ENCODE measurements at places on chromosomes 12 and 14. TPM values are rescaled to one million over a fixed set of nuclear protein-coding genes. Genes with fewer than 3 reads are reported as not detected.

DNA sequence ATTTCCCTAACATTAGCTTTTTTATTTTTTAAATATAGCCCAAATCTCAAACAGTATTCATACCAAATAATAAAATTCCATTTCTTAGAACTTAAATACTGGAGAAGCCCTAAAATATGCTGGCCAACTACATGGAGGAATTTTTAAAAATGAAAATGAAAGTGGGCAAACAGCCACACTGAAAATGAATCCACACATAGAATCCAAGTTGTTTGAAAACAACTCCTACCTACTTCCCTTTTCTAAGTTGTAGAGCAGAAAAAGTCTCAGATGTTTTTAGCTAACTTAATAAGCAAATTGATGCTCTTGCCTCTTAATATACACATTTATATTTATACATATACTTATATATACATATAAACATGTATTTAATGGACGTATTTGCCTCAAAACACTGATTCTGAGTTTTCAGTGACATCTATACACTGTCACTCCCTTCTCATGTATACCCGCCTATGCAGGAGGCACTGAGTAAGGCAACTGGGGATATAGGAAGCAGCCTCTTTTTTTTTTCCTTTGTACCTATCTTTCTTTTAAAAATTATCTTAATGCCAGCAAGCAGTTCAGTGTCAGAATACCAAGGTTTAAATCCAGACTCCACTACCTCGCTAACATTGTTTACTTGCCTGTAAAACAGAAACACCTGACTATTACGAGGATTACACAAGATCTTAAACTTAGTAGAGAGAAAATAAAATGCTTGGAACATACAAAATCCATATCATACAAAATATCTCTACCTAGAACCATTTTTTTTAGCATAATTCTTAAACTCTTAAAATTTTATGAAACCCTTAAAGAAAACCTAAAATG lies 13.3 kb downstream of the DICER1 start:
- no peaks in the 10 kb centered on the region for H3K36me3 ChIP-seq
- H3K27me3 ChIP-seq = no peaks in the 10 kb centered on the region
- DNase-seq = peak; percentile 39
- peaks cover 23% of the 10 kb centered on the region for H3K4me1 ChIP-seq
- no peak overlapping the region for H3K27ac ChIP-seq

DNA sequence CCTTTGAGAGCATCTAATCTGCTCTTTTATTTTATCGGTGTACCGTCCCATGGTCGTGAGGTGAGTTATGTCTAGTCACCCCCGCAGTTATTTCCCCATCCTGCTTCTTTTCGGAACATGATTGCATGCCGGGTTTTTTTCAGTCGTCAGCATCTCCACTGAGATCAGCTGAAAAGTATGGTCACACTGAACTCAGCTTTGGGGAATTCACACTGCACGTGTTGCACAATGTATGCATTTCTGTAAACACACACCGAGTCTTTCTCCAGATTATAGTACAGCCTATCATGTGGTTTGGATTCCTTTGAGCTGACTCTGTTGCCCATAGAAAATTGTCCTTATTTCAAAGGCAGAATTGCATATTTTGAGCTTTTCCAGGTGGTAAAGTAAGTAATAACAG lies 24.6 kb downstream of the PLXNC1 start:
- no peaks in the 10 kb centered on the region for H3K36me3 ChIP-seq
- H3K4me1 ChIP-seq = peaks cover 27% of the 10 kb centered on the region
- DNase-seq = peak; percentile 97

DNA sequence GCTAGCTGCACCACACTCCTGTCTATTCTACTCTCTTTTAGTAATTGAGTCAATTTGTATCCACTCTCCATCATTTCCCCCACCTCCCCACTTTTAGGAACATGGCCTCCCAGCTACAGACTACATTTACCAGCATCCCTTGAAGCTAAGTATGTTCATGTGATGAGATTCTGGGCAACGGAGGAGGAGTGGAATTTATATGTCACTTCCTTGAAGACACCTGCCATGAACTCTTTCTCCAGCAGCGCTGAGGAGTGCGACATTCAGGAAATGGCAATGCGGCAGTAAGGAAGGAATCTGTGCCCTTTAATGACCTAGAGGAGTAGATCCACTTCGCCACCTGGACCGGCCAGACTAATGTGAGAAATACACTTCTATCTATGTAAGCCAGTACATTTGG lies 243.7 kb upstream of the DIO2 start:
- no peak overlapping the region for H3K27ac ChIP-seq
- no peaks in the 10 kb centered on the region for H3K36me3 ChIP-seq
- H3K27me3 ChIP-seq = no peaks in the 10 kb centered on the region
- H3K4me3 ChIP-seq = no peak overlapping the region
- no peak for DNase-seq

DNA sequence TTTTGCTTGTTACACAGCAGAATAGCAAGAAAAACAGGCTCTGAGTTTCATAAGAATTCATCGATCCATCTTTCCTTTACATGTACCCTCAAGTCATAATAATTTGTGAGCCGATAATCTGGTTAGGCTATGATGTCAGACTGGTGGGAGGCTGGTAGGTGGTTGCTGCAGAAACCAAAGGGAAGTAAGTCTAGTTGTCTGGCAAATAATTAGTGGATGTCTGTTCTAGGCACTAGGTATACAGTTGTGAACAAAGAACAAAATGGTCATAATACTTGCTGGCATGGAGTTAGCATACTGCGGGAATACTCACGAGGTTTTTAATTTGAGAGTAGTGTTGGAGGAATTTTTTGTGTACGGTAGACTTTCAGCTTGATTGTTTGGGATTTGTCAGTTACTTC lies 8.8 kb downstream of the SUSD6 start:
- H3K4me3 ChIP-seq = no peak overlapping the region
- DNase-seq = no peak

DNA sequence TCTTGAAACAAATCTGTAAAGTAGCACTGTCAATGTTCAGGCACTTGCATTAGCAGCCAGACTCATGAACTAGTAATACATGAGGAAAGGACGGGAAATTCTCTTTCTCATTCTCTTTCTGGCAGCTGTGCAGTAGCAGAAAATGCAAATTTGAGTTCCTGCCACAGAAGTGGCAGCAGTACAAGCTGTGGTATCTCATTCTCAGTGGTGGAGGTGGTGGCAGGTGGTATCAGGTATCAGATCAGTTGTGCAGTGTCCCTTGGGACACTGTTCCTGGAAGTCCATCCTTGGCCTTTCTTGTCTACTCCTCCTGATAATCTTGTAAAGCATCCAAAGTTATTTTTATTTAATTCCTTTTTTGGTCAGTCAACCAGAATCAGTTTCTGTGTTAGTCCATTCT lies 103.0 kb downstream of the C12orf42 start:
- no peak overlapping the region for H3K27ac ChIP-seq
- no peak for DNase-seq
- H3K4me1 ChIP-seq = no peaks in the 10 kb centered on the region
- no peaks in the 10 kb centered on the region for H3K27me3 ChIP-seq
- H3K36me3 ChIP-seq = no peaks in the 10 kb centered on the region
- no peak overlapping the region for H3K4me3 ChIP-seq

ADAM21 gene
- total RNA-seq = 0.97 TPM

LUM gene
- total RNA-seq = 556 TPM

DNA sequence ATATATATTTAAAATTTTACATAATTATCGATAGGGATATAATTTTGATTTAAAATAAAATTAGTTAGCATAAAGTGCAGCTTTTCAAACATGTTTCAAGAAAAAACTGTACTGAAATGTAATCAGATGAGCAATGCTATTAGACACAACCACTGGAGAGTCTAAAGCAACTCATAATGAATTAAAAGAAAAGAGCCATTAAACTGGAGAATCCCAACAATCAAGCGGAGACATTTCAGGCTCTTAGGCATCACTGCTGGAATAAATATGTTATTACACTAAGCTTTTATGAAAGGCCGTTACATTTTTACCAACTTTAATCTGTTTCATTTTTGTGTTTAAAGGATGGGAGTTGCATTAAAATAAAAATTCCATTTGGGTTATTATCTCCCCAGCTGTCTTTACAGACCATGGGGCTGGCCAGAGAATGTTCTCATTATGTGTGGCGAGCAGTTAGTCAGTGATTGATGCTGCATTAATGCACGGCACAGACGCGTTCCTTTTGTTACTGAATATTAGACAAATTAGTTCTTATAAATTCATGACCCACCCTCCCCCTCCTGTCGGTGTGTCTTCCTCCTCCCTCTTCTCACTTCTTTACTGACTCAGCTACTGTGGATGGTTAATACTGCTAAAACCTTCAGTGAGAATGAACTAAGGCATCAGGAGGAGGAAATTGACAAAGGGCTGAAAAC lies 156.8 kb downstream of the PDZRN4 start:
- no peak overlapping the region for H3K4me3 ChIP-seq
- no peak for DNase-seq

SLC6A12 gene
- not detected for total RNA-seq

SERPINA3 gene
- total RNA-seq = 0.89 TPM

DNA sequence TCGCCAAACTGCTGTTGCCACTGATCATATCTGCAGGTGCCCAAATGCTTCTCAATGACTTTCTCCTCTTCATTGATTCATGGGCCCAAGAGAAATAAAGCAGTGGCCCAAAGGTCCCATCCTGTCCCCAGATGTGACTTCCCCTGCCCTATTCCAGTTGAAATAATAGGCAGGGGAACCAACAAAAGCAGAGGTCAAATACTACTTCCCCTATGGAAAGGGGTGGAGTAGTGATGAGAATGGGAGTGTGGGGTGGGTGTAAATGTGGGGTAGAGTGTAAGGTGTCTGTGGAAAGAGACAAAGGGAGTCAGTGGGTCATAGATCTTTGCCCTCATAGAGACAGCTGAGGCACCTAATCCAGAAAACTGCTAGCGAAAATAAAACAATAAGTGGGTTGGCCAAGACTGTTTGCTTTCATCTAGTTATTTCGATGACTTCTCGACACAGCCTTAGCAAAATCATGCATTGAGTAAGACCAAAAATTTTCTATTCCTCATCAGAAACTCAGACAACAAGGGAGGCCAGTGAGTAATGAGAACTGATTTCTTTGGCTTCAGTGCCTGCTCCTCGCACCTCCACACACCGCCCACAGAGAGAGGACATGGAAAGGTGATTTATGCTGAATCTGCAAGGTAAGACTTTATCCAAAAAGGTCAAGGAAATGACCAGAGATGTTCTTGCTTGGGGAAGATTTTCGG lies 10.9 kb upstream of the IL22 start:
- no peaks in the 10 kb centered on the region for H3K36me3 ChIP-seq
- peak overlapping the region; percentile 72 for H3K27ac ChIP-seq
- DNase-seq = peak; percentile 68

Data from GM23248 (cell line).